CD4-positive, CD25-positive, alpha-beta regulatory T cell (primary cell): ENCODE measurements at places on chromosomes 2 and 18. TPM values are rescaled to one million over a fixed set of nuclear protein-coding genes. Genes with fewer than 3 reads are reported as not detected.

Gene PCARE
- not detected for polyA plus RNA-seq

Gene MAP3K19
- not detected for polyA plus RNA-seq

- no peak for DNase-seq
Measured at GRCh38 chr2:150207979-150208378, 279.5 kb downstream of the RND3 start.

DNA sequence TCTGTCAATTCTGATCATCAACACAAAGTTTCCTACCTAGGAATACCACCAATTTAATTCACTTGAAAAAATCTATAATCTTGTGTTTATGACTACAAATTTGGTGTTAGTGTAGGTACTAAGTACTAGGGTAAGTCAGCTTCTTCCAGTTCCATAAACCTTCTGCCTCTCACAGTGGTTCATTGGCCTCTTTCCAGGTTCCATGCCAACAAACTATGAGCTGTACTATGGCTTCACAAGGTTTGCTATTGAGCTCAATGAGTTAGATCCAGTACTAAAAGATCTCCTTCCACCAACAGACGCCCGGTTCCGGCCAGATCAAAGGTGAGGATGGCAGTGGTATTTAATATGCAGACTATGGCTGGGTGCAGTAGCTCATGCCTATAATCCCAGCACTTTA is 58.8 kb downstream of the PRKRA start:
- DNase-seq = no peak

GRCh38 chr18:37327063-37327577 is 238.5 kb downstream of the CELF4 start:
- DNase-seq = no peak

DNA sequence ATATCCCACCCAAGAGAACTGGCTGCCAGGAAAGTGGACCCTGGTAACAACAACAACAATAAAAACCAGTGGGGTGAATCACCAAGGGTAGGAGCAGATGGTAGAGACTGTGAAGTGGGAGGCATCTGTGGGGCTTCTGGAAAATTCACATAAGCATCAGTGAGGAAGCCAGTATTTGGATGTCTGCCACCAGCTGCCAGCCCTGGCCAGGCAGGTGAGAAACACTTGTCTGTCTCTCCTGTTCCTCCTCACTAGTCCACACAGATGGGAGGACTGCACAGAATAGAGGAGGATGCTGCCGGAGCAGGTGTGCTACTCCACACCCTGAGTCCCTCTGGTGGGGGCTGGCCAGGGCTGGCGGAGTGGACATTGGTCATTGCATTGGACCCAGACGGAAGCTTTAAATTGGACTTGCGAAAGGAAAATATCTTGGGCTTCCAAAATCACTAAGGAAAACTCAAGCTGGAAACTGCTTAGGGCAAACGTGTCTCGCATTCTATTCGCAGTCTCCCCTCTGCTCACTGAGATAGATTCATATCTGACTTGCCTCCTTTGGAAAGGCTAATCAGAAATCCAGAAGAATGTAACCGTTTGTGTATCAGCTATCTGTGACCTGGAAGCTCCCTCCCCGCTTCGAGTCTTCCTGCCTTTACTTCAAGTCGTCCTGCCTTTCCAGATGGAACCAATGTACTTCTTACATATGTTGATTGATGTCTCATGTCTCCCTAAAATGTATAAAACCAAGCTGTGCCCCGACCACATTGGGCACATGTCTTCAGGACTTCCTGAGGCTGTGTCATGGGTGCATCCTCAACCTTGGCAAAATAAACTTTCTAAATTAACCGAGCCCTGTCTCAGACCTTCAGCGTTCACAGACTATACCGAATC is 69.1 kb downstream of the NAB1 start:
- DNase-seq = no peak

GRCh38 chr2:30509716-30510115 is 62.7 kb downstream of the LCLAT1 start:
- DNase-seq = no peak

- no peak for DNase-seq
Measured at GRCh38 chr18:39561126-39561525, 1995.5 kb upstream of the CELF4 start.

DNA sequence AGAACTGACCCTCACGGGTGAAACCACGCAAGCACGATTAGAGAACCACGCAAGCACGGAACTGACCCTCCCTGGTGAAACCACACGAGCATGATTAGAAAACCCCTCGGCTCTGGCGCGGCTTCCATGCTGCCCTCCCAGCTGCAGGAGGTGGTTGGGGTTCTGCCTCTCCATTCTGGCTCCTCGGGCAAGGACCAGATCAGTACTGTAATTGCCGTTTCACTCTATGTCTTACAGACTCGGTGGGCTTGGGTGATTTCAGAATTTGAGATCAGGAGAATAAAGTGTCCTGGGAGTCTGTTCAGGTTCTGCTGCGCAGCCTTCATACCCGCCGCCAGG is 58.3 kb upstream of the KCNG2 start:
- no peak for DNase-seq
